ENCODE measurements at places on chromosomes 5 and 9. TPM values are rescaled to one million over a fixed set of nuclear protein-coding genes. Genes with fewer than 3 reads are reported as not detected.

GRCh38 chr9:87605676-87606075 lies 108.0 kb downstream of the DAPK1 start:
- H3K4me3 ChIP-seq = no peak overlapping the region
- no peaks in the 10 kb centered on the region for H3K27me3 ChIP-seq
- no peak overlapping the region for H3K27ac ChIP-seq
- H3K36me3 ChIP-seq = peaks cover 11% of the 10 kb centered on the region
- peaks cover 4% of the 10 kb centered on the region for H3K4me1 ChIP-seq

- H3K27ac ChIP-seq = no peak overlapping the region
- peaks cover 4% of the 10 kb centered on the region for H3K4me1 ChIP-seq
Observed at GRCh38 chr9:13487498-13487897, 208.0 kb upstream of the MPDZ start.

- no peak for DNase-seq
- H3K4me3 ChIP-seq = no peak overlapping the region
- no peaks in the 10 kb centered on the region for H3K27me3 ChIP-seq
- H3K36me3 ChIP-seq = peaks cover 32% of the 10 kb centered on the region
- H3K4me1 ChIP-seq = no peaks in the 10 kb centered on the region
Observed at GRCh38 chr5:14766584-14766983, 102.1 kb downstream of the OTULIN start.

GRCh38 chr5:125607018-125607417 lies 816.2 kb upstream of the GRAMD2B start:
- no peak for DNase-seq
- H3K4me1 ChIP-seq = no peaks in the 10 kb centered on the region
- no peaks in the 10 kb centered on the region for H3K36me3 ChIP-seq
- H3K27me3 ChIP-seq = no peaks in the 10 kb centered on the region
- H3K4me3 ChIP-seq = no peak overlapping the region
- H3K27ac ChIP-seq = no peak overlapping the region

GRCh38 chr5:89117124-89117644 lies 234.2 kb upstream of the MEF2C start:
- no peaks in the 10 kb centered on the region for H3K4me1 ChIP-seq
- H3K27ac ChIP-seq = no peak overlapping the region
- H3K4me3 ChIP-seq = no peak overlapping the region
- DNase-seq = no peak
- no peaks in the 10 kb centered on the region for H3K27me3 ChIP-seq
- no peaks in the 10 kb centered on the region for H3K36me3 ChIP-seq

- no peak for DNase-seq
- no peak overlapping the region for H3K4me3 ChIP-seq
- H3K27ac ChIP-seq = no peak overlapping the region
- H3K36me3 ChIP-seq = no peaks in the 10 kb centered on the region
- no peaks in the 10 kb centered on the region for H3K27me3 ChIP-seq
Observed at GRCh38 chr9:12783767-12784460, 9.1 kb downstream of the LURAP1L start.

- no peaks in the 10 kb centered on the region for H3K27me3 ChIP-seq
- H3K36me3 ChIP-seq = no peaks in the 10 kb centered on the region
Observed at GRCh38 chr5:103674251-103674650, 111.7 kb upstream of the NUDT12 start.

- no peak overlapping the region for H3K27ac ChIP-seq
- no peaks in the 10 kb centered on the region for H3K4me1 ChIP-seq
- DNase-seq = no peak
- H3K4me3 ChIP-seq = no peak overlapping the region
Observed at GRCh38 chr9:135418161-135418560, 61.4 kb upstream of the PPP1R26 start.

DNA sequence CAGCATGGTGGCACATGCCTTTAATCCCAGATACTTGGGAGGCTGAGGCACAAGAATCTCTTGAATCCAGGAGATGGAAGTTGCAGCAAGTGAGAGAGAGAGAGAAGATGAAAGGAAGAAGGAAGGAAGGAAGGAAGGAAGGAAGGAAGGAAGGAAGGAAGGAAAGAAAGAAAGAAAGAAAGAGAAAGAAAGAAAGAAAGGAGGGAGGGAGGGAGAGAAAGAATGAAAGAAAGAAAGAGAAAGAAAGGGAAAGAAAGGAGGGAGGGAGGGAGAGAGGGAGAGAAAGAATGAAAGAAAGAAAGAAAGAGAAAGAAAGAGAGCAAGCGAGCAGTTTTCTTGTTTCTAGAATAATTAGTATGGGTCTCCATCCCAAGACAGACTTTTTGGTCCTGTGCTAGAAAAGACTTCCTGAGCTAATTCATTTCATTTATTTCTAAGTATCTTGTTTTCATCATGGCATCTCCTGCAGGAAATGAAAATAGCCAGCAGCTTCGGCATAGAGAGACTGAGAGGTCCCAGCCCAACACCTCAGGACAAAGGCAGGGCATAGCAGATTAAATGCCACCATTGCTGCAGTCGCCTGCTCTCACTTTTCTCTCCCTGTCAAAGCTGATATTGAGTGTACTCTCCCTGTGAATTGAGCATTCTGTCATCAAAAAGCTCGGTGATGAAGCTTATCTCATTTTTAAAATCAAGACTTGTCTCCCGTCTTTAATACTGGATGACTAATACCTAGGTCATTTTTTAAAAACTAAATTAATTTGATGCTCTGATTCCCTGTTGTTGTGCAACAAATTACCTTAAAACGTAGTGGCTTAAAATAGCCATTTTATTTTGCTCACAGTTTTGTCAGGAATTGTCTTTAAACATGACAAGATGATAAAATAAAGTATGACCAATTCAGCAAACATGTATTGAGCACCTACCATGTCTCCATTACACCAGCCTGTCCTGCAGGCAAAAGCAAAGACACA lies 91.8 kb upstream of the ADRA1B start:
- H3K4me1 ChIP-seq = no peaks in the 10 kb centered on the region
- H3K27me3 ChIP-seq = no peaks in the 10 kb centered on the region
- no peak overlapping the region for H3K27ac ChIP-seq
- no peak overlapping the region for H3K4me3 ChIP-seq
- DNase-seq = no peak

DNA sequence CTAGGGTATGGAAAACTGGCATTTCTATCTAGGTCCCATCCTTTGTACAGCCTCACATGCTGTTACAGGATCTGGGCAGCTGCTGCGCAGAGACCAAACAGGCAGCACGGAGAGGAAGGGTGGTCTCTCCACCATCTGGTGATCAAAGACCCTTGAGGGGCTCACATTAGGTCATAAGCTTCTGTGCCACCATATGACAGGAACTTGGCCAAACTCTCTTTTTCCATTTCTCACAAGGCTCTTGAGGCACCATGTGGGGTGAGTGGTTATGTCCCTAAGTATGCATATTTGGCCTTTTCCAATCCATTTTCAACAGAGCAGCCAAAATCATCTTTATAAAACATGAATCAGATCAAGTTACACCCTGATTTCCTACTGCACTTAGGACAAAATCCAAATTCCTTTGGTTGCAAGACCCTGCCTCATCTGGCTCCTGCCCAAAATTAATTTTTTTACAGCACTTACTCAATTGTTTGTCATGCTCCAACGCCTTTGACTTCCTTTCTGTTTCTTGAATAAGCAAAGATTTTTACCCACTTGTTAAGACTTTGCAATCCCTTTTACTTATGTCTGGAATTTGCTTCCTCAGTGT lies 730.0 kb downstream of the MAT2B start:
- H3K4me1 ChIP-seq = no peaks in the 10 kb centered on the region
- H3K36me3 ChIP-seq = no peaks in the 10 kb centered on the region
- H3K27me3 ChIP-seq = no peaks in the 10 kb centered on the region

DNA sequence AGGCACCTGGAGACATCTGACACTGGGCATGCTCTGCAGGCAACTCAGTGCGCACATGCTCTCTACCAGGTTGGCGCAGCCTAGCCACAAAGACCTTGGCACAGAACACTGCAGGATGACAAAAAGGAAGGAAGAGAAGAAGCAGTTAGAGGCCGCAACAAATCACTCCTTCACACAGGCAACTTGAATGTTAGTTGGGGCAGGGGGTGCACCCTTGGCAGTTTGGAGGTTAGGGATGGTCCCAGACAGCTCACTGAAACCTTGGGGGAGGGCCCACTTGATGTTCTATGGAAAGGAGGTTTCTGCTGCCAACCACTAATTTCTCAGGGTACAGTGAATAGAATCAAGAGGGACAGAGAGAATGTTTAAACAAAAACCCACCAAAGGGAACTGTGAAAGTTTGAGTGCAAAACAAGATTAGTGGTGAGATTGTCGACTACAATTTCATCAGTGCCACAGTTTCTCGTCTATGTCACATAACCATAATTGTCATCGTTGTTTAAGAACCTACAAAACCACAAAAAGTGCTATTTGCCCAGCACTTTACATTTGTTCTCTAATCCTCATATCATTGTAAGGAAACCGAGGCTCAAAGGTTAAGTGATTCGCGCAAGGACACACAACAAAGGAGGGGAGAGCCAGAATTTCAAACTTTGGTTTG lies 48.7 kb downstream of the FBXW11 start:
- no peak for DNase-seq
- H3K4me3 ChIP-seq = no peak overlapping the region
- no peaks in the 10 kb centered on the region for H3K4me1 ChIP-seq
- H3K36me3 ChIP-seq = no peaks in the 10 kb centered on the region

- no peak for DNase-seq
- H3K27me3 ChIP-seq = no peaks in the 10 kb centered on the region
- peaks cover 65% of the 10 kb centered on the region for H3K4me1 ChIP-seq
- no peak overlapping the region for H3K27ac ChIP-seq
- no peak overlapping the region for H3K4me3 ChIP-seq
- H3K36me3 ChIP-seq = no peaks in the 10 kb centered on the region
Observed at GRCh38 chr9:131707733-131708157, 32.1 kb downstream of the RAPGEF1 start.

- peaks cover 79% of the 10 kb centered on the region for H3K36me3 ChIP-seq
- H3K4me3 ChIP-seq = no peak overlapping the region
- no peak overlapping the region for H3K27ac ChIP-seq
- no peak for DNase-seq
- H3K27me3 ChIP-seq = no peaks in the 10 kb centered on the region
- no peaks in the 10 kb centered on the region for H3K4me1 ChIP-seq
Observed at GRCh38 chr5:310941-311434, 10.5 kb upstream of the AHRR start.

DNA sequence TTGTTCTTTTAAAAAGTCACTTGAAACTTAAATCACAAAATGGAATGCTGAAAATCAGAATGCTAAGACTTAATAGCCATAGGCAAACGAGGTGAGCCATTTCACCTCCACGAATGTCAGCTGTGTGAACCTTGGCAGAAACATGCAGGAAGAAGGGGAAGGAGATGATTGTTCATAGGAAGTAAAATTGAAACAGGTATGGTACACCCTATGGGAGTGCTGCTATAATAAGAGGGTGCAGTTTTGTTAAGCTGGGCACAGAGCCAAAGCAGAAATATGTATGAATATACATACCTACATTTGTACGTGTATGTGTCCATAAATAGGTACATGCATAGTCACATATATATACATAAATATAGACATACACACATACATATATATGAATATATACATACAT lies 51.0 kb upstream of the SPINK5 start:
- no peaks in the 10 kb centered on the region for H3K4me1 ChIP-seq
- no peaks in the 10 kb centered on the region for H3K27me3 ChIP-seq
- no peak overlapping the region for H3K27ac ChIP-seq
- no peak for DNase-seq
- no peaks in the 10 kb centered on the region for H3K36me3 ChIP-seq

The ZFP37 gene
- total RNA-seq = 2.9 TPM

The OLFML2A gene
- total RNA-seq = 328 TPM

The CTSV gene
- not detected for total RNA-seq

The SKP1 gene
- 173 TPM for total RNA-seq

The IFNA10 gene
- not detected for total RNA-seq
